ENCODE measurements at places on chromosomes 11 and 22.

- DNase-seq: no peak
Observed at GRCh38 chr11:87339416-87339815, 301.7 kb downstream of the TMEM135 start.

GRCh38 chr11:115894176-115894575 lies 390.0 kb upstream of the CADM1 start:
- DNase-seq: no peak

DNA sequence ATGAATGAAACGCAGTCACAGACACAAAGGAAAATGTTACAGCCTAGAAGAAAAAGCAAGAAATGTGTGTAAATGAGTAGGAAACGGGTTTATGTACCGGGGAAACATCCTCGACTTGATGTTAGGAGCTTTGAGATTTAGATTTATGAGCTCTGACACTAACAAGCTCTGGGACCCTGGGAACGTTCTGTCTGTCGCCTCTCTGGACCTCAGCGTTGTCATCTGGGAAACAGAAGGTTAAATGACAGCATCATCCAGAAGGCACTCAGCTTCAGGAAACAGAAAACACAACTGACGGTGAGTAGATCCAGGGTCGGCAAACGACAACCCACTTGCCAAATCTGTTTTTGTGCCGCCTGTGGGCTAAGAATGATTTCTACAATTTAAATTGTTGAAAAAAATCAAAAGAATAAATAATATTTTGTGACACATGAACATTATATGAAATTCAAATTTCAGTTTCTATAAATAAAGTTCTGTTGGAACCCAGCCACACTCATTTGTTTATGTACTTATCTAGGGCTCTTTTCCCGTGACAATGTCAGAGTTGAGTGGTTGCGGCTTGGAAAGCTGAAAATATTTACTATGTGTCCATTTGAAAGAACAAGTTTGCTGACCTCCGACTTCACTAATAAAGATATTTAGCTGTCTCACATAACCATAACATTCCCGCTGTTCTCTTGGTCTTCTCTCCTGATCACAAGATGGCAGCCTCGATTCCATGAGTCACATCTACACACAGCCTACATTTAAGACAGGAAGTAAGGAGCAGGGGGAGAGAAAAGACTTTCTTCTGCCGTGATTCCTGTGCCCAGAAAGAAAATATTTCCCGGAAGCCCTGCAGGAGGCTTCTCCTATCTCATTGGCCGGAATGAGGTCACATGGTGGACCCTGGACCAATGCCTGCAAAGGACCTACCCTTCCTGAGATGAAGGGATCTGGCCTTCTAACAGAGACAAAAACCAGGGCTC lies 47.1 kb upstream of the SYT13 start:
- DNase-seq: peak; percentile 57

DNA sequence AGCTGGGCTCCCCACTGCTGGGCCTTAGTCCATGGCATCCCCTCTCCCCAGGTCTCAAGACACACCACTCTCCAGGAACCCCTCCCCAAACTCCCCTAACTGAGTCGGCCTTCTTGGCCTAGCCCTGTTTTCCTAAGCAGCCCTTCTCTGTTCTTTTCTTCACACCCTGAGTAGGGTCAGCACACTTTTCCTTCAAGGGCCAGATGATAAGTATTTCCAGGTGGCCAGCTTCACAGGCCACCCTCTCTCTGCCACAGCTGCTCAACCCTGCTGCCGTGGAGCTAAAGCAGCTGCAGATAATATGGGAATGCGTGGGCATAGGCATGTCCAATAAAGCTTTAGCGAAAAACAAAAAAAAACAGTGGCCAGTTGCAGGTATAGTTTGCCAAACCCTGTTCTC lies 24.1 kb downstream of the DGCR2 start:
- DNase-seq: no peak

DNA sequence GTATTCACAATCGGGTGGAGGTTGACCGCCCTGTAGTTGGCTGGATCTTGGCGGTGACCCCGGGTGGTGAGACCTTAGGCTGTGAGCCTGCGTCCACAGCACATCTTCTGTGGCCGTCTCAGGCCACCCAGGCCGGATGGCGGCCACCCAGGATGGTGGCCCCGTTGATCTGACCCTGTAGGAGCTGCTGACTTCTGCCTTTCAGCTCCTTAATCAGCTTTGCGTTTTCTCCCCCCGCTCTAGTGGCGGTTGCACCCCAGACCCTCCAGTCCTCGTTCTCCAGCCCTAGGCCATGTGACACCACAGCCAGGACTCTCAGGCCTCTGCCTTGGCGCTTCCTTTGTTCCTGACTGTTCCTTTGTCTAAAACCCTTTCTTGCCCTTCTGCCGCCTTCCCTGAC lies 244.0 kb downstream of the TBC1D22A start:
- DNase-seq: no peak

DNA sequence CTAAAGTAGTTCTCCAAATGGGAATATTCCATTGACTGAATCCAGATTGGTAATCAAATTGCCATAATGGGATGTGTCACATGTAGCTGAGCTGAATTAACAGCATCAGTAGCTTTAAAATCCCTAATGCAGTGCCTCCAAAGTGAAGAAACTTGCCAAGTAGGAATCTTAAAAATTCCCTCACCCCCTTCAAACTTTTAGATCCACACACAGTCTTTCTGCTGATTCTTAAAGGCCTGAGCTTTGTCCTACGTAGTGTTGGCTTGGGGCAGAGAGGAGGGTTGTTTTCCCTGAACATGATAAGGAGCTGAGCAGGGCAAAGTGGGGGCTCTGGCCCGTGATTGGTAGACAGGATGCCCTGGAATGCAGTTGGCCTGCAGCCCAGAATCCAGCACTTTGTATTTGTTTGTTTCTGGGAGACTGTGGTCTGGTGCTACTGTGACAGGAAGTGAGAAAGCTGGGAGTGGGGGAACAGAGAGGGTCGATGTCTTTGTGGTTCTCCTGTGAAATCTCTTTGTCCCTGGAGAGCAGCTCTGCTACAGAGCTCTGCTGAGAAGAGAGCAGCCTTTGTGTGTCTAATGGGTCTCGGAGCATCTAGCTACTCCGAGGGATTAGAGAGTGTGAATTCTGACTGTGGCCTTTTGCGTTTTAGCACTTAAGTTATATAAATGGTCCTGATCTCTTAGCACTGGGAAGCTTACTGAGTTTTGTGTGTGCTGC lies 16.9 kb downstream of the CTNND1 start:
- peak; percentile 97 for DNase-seq

DNA sequence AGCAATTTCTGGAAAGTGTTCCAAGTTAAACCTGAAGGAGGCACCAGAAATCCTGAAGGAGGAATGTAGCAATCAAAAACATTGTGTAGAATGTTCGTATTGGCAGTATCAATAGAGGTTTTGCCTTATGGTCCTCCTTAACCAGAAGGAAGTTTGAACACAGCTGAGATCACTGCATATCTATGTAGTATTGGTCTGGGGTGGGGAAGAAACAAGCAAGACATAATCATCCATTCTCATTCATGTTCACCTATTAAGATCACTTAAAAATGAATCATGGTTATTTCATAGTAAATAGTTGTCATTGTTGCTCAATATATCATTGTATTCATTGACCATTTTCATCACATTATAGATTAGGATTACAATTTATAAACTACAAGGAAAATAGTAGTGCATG lies 160.5 kb downstream of the DDX10 start:
- DNase-seq: no peak

DNA sequence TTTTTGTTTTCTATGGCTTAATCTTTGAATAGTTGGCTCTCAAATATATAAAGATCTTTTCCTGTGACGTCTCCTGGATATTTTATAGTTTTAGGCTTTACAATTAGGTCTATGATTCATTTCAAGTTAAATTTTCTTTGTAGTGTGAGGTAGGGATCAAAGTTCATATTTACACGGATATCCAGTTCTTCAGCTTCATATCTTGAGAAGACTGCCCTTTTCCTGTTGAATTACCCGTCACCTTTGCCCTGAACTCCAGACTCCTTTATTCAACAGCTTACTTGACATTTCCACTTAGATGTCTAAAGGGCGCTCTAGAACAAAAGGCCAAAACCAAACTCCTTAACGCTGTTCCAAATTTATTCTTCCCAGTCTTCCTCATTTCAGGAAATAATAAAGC lies 51.7 kb downstream of the TTC17 start:
- DNase-seq: no peak

- DNase-seq: no peak
Observed at GRCh38 chr11:69317401-69318092, 23.6 kb downstream of the MYEOV start.

DNA sequence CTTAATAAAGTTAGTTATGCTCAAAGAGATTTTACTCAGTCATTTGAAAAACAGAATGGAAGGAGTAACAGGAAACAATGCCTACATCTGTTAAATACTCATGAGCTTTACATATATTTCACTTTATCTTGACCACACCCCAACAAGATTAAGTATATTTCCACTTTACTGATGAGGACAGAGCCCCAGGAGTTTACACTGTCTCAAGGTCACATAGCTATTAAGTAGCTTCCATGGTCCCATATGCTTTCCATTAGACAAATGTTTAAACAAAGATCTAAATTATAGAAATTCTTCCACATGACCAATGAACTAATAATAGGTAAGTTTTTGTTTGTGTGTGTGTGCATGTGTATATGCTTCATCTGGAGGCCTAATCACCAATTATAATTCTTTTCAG lies 30.2 kb downstream of the MRTFA start:
- DNase-seq: no peak

GRCh38 chr11:128180441-128181087 lies 406.8 kb downstream of the ETS1 start:
- DNase-seq: no peak

DNA sequence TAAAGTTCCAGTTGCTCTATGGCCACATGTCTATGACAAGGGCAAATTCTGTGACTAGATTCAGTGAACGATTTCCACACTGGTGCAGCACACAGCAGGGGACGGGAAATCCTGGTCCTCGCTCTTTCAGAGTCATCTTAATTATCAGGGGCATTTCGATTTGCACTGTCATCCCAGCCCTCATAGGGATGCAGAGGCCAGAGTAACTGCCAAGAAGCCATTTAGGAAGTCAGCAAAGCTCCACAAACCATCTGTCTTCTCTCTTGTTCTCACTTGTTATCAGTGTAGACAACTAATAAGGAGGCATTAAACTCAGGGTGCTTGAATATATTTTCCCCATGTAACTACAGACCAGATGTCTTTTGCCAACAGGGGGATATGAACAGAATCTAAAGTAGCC lies 151.7 kb downstream of the STK33 start:
- no peak for DNase-seq

DNA sequence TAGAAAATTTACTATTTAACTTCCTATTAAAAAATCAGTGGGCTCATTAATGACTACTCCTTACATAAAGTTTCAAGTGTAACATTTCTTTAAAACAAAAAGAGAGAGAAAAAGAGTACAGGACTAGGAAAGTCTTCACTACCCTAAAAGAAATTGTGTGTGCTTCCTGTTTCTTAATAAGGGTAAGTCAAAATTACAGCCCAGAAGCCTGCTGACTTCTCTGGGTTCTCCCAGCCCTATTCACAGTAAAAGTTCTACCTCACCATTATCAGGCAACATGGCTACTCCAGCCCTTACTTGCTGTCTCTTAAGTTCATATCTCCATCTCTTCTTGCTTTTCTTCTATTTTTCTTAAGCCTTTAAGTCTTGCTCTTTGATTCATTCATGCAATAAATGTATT lies 20.3 kb upstream of the ZC3H12C start:
- no peak for DNase-seq

DNA sequence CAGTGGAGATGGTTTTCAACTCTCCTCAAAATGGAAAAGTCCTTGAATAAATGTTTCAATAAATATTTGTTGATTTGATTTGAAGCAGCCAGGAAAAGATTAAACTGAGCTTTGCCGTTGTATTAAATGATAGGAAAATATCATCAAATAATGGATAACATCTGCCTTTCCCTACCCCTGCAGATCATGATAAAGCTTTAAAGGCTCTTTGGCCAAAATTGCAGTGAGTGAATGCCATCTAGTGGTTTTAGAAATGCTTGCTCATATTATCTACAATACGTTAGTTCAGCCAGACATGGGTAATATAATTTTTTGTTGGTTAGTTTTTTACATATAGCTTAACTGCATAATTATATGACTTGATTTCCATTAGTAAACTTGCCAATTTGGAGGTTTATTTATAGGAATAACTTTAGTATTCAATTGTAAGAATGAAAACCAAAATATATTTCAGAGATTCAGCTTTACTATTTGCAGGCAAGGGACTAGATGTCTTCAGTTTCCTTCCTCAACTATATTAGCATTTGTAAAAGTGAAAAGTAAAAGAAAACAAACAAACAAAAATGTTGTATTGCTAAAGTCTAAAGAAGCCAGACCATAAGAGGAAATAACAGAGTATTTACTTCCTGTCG lies 159.2 kb downstream of the MSANTD4 start:
- peak; percentile 27 for DNase-seq

DNA sequence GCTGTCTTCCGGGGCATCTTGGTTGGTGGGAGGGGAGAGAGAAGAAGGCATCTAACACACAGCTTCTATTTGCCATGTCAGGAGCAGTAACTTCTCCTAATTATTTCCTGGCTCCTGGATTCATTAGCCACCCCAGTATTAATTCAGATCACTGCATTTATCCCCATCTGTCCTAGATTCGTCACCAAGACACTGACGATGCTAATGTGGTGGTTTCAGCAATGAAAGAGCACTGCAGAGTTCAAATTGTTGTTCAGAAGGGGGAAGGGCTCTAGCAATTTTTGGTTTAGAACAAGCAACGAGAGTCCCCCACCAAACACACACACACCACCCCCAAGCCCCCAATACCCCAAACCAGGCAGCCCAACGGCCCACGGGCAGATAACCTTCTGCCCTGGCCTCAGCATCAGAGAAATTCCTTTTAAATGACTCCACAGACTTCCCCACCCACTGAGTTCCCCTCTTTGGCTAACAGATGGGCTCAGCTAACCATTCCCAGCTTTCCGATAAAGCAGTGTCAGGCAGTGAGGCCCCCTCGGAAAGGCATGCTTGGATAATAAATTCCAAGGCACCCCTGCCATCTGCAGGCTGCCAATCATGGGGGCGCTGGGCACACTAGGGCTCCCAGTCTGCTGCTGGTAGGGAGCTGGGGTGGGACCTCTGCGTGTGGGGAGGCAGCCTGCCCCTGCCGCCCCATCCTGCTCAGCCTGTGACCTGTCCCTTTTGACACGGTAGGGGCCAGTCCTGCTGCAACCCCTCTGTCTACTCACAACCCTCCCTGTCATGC lies 453.5 kb downstream of the MIAT start:
- DNase-seq: no peak

- no peak for DNase-seq
Observed at GRCh38 chr11:31943056-31943780, 132.1 kb upstream of the PAX6 start.

DNA sequence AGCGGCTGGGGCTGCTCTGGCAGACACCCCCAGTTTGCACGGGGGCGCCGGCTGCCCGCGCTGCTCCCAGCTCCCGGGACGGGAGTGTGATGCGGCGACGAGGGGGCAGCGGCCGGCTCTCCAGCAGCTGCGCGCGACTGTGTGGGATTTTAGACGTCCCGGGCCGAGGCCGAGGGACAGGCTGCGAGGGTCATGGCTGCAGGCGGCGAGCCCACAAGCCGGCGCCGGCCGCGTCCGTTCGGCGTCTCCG lies 159 bp downstream of the FZD4 start:
- no peak for DNase-seq

GRCh38 chr11:100467821-100468508 lies 219.1 kb upstream of the ARHGAP42 start:
- DNase-seq: no peak

GRCh38 chr22:33922349-33922681 lies 2.0 kb upstream of the LARGE1 start:
- DNase-seq: peak; percentile 32

Data from renal cortex interstitium (tissue), 15 donors.